ENCODE measurements at places on chromosomes 4 and X.

DNA sequence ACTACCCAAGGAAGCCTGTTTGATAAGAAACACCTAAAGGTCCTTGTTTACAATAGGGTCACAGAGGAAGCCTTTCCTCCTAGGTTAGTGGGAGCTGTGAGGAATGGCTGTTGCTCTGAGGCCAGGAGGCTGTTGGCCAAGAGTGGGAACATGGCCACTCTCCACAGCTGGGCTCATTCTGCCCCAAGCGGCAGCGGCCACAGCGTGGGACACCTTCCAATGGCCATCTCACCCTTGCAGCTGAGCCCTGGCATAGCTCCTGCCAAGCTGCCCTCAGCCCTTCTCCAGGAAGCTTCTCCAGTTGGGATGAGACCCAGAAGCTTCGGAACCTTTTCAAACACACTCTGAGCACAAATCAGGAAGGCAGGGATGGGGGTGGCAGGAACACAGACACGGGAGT lies 111.8 kb upstream of the MAP3K15 start:
- no peak for DNase-seq

DNA sequence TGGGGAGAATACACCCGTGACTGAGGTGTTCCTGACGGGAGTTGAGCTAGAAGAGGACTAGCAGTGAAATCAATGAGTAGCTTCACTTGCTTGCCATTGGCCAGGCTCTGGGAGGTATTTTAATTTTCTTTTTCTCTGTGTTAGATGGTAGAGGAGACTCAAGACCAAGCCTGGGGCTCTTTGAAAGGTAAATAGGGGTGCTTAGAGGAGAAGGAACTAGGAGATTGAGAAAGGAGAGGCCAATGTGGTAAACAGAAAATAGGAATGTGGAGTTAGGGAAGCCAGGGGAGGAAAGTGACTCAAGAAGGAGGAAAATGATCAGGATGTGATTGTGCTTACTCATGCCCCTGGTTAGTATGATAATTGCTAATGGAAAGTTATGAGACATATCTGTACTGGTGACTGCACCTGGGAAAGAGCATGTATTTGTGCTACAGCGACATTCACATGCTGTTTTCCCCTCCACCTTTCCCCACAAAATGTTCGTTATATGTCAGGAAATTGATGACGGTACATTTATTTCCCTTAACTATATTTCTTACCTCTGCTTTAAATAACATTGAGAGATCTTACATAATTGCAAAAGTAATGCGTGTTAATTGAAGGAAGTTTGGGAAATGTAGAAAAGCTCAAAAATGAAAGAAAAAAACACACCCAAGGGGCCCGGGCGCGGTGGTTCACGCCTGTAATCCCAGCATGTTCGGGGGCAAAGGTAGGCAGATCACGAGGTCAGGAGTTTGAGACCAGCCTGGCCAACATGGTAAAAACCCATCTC lies 16.9 kb upstream of the LRBA start:
- DNase-seq: no peak

- no peak for DNase-seq
Measured at GRCh38 chrX:150352114-150352513, 11.0 kb upstream of the MAMLD1 start.

- no peak for DNase-seq
Measured at GRCh38 chr4:80156410-80156809, 40.9 kb upstream of the PRDM8 start.

DNA sequence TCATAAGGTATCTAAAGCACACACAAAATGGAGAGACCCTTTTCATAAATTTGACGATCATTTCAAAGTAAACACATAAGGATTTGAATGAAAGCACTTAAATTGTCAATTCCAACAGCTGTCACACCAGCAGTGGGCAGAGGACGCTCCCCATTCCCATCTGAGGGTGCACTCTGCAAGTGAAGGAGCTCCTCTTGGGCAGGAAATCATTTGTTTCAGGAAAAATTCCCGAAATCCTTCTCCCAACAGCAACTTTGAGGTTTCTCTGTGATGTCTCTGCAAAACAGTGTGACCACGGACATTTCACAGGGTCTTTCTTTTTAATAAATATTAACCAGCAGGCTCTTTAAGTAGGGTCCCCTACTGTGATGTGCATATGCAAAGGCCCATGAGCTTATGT lies 111.0 kb downstream of the EPHA5 start:
- no peak for DNase-seq

- peak; percentile 87 for DNase-seq
Measured at GRCh38 chr4:180664766-180665368, 1578.3 kb upstream of the TENM3 start.

GRCh38 chr4:83568062-83568461 lies 32.2 kb downstream of the GPAT3 start:
- DNase-seq: no peak

DNA sequence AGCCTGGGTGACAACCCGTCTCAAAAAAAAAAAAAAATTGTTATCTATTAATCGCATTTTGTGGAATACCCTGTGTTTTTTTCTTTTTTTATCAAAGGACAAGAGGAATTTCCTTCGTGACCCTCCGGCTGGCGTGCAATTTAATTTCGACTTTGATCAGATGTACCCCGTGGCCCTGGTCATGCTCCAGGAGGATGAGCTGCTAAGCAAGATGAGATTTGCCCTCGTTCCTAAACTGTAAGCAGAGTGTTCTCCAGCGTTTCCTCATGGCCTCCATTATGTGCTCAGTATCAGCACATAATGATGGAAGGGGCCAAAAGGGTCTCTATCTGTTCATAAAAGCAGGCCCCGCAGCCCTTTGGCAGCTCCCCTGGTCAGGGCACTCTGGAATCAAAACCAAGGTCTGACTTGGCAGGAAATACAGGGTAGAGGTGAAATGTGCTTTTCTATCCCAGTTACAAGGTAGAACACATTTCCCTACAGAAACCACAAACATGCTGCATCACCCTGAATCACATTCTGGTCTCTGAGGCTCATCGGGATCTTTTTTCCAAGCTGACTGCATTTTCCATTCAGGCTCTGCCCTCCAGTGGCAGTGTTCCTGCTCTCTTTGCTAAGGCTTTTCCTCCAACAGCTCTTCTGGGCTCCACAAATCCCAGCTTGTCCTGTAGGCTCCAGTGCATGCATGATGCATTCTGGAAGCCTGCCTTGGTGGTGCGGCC lies 24.4 kb downstream of the SYAP1 start:
- DNase-seq: no peak

- no peak for DNase-seq
Measured at GRCh38 chr4:89420507-89420906, 112.9 kb upstream of the GPRIN3 start.

DNA sequence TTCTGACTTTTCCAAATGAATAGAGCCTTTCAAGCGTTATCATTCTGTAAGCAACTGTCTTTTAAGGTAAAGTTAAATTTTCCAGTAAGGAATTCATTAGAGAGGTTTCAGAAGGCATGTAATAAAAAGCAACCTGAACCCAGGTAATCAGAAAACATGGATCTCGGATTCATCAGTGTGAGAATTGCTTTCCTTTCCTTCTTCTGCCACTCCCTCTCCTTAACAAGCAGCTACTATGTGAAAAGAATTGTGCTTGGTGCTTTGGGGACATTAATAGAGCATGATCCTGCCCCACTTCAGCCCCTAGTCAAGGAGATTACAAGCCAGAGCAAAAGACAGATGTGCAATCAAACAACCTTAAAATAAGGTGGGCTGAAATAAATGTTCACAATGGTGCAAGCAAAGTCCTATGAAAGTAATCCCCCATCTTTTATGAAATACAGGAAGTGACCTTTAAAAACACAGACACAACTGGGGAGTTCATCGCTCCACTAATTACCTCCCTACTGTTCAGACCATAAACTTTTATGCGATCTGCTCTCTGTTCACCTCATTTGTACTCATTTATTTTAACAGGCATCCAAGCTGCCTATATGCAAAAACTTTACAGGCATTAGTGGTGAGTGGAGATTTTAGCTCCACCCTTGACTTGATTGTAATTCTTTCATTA lies 122.9 kb upstream of the RASGEF1B start:
- no peak for DNase-seq

DNA sequence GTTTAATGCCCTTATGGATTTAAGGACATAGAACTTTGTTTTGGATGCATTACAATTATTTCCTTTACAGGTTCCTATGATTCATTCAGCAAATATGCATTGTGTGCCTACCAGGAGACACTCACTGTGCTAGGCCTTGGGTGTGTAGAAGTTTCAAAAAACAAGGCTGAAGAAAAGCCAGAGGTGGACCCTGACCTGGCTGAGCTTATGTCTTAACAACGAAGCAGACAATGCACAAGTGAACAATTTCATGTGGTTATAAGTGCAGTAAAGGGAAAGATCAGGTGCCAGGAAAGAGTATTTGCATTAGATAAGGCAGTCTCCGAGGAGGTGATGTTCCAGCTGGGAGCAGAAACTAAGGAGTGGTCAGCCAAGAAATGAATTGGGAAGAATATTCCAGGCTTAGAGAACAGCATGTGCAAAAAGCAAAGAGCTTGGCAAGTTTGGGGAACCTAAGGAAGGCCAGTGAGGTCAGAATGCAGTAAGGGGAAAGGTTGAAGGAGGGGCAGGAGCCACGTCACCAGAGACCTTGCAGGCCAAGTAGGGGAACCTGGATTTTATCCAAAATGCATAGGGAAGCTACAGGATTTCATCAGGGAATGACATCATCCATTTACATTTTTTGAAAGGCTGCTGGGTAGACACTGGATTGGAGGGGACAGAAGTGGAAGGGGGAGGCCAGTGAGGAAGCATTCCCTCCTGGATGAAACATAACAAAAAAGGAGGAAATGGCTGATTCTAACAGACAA lies 193.6 kb downstream of the SOWAHB start:
- DNase-seq: no peak

DNA sequence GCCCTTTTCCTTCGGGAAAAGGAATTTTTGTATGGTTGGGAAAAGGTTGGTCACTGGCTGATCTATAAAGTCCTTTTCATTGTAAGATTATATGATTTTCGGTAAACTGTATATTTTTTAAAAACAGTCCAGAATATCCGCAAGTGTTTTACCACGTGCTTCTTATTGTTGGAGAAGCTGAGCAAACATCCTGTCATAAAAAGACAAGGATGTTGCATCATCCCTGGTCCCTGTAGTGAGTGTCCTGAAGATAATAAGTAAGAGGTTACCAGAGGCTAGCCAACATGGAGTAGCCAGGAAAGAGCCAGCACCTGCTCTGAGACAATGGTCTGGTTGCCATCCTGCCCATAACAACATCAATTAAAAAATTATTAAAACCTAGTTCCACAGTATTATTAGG lies 5.1 kb downstream of the CXCL9 start:
- DNase-seq: no peak

Measured in osteocyte (in vitro differentiated cells).